Upper lobe of right lung (tissue), 1 donor: ENCODE measurements at places on chromosomes 3 and 15. TPM values are rescaled to one million over a fixed set of nuclear protein-coding genes. Genes with fewer than 3 reads are reported as not detected.

- DNase-seq, result no peak
Measured at GRCh38 chr3:177105623-177106022, 91.7 kb downstream of the TBL1XR1 start.

The DOCK3 gene
- 2.7 TPM for total RNA-seq

The SSUH2 gene
- not detected for total RNA-seq

GRCh38 chr3:56303487-56303886 is 164.8 kb downstream of the ERC2 start:
- no peak for DNase-seq

DNA sequence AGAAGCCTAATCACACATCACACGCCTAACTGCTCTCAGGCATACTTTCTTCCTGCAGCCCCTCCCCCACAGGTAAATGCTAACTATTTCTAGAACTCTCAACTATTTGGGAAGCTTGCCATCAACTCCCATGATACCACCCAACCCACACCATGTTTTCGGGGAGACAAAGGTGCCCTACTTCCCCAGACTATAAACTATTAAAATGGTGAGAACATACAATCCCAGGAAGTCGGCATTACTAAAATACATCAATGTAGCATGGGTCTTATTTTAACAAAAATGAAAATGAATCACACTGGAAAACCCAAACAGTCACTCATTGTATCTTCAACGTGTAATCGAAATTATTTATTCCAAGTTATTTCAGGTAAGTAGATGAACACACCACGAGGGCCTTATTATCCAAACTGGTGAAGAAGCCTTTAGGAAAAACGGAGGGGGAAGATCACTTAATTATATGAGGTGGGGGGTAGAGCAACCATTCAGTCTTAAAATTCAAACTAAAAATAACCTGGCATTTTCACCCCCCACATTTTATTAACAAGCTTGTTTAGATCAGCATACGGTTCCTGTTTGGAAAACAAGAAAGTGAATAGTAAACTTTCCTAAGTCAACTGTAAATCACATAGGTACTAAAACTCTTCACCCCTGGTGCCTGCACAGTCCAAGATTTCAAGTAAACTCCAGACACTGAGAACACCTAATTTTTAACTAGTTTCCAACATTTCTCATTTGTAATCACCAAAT is 1.9 kb downstream of the TBL1XR1 start:
- DNase-seq, result no peak

The CFAP100 gene
- not detected for total RNA-seq

DNA sequence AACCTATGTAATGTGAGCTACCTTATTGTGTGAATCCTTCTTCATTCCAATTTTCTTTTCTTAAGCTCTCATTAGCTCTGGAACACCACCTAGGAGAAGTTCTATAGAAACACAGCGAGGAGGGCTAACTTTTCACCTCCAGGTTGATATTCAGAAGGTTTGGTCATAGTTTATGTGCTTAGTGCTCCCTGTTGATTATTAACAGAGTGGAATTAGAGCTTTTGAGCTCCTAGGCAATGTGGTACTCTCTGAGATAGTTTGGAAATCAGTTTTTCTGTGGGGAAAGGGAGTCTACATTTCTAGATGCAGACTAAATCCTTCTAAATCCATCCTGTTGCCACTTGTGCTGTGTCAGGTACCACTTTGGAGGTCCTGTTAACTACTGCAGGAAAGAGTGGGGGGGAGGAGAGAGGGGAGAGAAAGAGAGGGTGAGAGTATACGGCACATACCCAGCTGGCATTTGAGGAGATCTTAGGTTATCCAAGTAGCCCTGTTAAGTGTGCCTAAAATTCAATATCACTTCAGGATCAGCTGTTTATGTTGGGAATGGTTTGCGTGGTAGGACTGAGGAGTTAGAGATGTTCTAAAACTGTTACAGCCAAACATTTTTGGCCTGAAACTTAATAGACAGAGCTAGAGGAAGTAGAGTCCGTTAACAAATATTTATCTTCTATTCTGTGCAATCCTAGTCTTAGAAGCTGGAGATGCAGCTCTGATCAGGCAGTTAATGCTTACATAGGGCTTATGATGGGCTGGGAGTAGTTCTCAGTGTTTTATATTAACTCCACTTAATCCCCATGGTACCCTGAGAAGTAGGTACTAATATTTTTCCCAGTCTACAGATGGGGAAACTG is 117.5 kb upstream of the PROK2 start:
- DNase-seq, result no peak

DNA sequence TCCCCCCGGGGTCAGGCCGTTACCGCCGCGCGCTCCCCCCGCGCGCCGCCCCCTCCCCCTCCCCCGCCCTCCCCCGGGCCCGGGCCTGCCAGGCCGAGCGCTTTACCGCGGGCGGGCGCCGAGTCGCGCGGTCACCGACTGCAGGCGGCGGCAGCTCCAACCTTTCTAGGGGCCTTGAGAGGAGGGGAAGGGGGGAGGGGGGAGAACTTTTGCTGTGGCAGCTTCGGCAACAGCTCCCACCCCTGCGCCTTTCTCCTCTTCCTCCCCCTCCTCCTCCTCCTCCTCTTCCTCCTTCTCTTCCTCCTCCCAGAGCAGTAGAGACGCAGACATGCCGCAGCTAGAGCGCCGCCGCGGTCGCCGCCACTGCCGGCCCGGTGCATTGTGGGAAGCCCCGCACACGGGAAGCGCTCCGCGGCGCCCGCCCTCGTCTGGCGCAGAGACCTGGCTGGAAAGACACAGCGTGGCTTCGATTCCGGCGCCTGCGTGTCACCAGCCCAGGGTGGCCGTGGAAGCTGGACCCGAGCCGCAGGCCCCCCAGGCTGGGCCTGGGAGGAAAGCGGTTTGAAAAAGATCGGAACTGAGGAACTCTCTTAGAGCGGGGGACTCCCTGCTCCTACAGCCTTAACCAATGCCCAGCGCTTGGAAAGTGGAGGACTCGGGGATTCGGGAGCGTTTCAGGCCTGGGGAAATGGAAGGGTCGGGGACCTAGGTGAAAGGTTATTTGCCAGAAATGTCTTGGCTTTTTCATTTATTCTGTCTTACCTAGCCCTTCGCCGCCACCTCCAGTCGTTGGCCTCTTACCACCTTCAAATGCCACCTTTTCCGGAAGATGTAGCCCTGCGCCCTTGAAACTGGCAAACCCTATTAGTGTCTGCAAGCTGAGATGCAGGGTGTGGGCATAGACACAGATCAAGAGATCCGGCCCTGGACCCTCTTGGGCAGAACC is at the start of gene ZNF148:
ZNF148 (minus strand) TSS at position 330 of the 946 bp plus-strand sequence. CDS start 61,685 bp downstream, outside the sequence.
- DNase-seq, result peak; percentile 96

DNA sequence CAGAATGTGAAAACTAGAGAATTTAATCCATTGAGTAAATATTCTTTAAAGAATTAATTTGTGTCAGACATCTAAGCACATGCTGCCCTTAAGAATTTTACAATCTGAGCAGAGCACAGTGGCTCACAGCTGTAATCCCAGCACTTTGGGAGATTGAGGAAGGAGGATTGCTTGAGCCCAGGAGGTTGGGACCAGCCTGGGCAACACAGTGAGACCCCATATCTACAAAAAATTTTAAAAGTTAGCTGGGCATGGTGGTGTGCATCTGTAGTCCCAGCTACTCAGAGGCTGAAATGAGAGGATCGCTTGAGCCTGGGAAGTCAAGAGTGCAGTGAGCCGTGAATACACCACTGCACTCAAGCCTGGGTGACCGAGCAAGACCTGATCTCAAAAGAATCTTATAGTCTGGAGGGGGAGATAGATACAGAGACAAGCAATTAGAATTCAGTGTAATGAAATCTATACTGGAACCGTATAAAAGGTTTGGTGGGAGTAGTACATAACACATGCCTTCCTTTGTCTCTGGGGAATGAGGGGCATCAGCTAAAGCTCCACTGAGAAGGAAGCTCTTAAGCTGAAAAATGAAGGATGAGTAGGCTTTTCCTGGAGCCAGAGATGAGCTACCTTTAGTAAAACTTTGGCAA is 21.2 kb downstream of the ATP11B start:
- no peak for DNase-seq

The TYRO3 gene
- 22.6 TPM for total RNA-seq

- DNase-seq, result no peak
Measured at GRCh38 chr3:181943285-181943684, 231.6 kb downstream of the SOX2 start.

DNA sequence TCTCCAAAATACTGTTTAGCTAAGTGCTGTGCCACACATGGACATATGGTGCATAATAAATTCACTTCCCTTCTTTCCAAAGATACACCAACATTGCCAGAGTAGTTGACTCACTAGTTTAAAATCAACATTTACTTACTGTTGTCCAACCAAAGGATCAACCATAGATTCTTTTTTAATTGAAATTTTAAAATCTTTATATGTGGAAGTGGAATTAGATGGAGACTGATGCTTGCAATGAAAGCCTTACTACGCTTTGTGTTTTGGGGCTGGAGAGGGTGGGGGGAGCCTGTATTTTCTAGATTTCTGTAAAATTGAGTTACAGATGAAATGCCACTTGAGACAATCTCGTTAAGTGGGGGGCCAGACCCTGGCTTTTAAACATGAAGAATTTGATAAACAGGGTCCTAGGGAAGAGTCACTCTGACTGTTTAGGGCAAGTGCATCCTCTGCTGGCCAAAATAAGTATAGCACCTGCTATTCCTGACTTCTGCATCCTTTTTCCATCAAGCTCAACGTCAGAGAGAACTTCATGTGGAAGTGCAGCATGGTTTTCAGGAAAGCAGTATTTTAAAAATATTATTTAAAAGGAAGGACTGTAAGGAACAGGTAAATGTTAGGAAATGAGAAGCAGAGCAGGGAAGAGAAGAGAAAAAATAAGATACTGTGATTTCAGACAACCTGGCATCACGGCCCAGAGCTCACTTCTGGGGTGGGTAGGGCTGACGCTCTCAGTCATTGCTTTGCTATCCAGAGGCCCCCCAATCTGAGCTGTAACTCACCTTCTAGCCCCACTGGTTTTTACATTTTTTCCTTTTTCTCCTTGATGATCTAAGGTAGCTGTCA is 76.7 kb downstream of the BOC start:
- DNase-seq, result no peak

The IL12A gene
- 0.96 TPM for total RNA-seq
